ENCODE measurements at places on chromosomes 4 and X.

GRCh38 chr4:101977076-101977475 is 186.5 kb downstream of the BANK1 start:
- DNase-seq, result peak; percentile 97

GRCh38 chrX:13470685-13470977 is 98.8 kb upstream of the EGFL6 start:
- DNase-seq, result no peak

- DNase-seq, result no peak
Observed at GRCh38 chr4:29326816-29327215, 1393.4 kb upstream of the PCDH7 start.

DNA sequence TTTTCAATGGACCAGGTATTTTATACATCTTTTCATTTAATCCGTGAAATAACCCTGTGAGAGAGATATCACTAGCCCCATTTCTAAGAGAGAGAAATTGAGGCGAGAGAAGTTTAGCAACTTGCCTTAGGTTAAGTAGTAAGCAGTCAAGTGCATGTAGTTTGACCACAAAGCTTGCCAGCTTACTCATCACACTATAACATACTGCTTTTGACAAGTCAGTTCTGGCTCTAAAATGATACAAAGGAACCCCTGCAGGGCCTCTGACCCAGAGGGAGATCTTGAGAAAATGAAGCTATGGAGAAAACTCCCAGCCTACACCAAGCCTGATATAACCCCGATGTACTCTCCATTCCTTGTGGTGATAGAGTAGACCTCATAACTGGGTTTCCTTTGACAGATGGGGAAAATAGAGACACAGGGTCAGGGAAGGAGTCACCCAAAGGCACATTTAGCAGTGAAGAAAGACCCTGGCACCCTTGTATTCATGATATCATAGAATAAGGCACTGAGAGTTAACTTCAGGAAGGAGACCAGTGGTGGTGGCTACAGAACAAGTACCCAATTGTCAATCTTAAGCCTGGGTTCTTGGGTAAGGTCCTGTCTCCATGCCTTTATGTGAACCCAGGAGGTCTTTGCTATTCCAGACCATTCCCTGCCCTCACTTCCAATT is 60.2 kb upstream of the MSN start:
- no peak for DNase-seq

DNA sequence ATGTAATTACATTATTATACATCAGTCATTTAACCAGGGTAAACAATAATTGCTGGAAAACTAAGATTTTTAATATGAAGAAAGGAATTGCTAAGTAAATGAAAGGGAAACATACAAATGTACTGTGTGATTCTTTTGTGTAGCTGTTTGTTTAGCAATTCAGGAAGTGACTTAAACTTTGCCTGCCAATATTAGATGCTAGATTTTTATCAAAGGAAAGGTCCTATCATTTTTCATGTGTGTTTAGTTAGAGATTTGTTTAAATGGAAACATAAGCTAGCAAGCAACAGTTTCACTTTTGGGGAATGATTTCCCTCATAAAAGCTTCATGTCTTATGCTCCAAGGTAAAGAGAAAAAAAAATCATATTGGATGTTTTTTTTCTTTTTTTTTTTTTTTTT is 95.1 kb upstream of the LIMCH1 start:
- DNase-seq, result no peak

GRCh38 chr4:4248885-4249203 is 821 bp upstream of the TMEM128 start:
- DNase-seq, result no peak

GRCh38 chrX:14829643-14830042 is 43.2 kb downstream of the FANCB start:
- DNase-seq, result no peak

- DNase-seq, result peak; percentile 22
Observed at GRCh38 chr4:147057611-147058190, 112.0 kb upstream of the TTC29 start.

DNA sequence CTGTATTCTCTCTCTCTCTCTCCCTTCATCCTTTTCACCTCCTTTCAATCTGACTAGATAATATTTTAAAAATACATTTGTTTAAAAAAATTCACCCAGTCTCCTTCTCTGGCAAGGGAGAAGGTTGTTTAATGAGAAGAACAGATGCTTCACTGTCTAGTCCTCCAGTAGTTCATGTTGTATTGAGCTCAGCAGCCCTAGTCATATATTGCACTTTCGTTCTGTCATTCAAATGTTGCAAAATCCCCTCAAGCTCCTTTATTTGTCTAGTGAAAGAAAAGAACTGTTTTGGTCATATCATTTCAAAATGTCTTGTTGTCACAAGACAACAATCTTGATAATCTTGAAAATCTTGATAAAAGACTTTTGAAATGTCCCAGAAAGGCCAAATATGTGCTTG is 248.0 kb downstream of the GALNTL6 start:
- no peak for DNase-seq

GRCh38 chr4:8320386-8320750 is 50.8 kb downstream of the HTRA3 start:
- DNase-seq, result no peak

DNA sequence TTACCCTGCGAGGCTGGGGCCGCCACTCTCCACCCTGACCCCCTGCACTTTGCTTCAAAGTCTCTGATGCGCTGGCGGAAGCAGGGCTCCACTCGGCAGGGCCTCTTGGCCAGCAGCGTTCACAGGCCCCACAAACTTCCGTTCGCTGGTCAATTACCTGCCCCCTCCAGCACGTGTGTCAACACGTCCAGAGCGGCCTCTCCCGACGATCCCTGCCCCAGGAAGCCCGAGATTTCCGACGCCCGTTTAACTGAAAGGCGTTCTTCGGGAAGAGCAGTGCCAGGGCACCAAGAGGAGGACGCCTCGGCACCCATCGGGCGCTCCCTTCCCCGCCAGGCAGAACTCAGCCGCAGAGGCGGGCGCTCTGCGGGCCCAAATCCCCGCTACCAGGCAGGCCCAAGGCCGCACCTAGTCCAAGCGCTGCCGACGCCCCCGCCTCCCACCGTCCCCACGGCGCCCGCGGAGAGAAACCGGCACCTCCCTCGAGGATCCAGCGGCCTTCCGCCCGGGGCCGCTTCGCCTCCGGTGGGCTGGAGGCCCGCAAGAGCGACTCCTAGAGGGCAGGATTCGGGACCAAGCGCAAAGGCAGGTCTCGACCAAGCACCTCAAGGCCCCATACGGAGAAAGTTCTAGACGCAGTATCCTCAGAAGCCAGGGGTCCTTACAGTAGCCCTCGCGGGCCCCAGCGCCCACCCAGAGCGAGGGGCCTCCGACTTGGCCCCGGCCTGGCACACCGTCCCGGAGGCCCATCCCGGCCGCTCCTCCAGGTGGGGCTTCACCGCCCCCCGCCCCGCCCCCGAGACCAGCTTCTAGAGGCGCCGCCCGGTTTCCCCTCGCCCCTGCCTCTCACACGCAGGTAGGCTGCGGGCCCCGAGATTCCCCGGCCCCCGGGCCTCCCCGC is 586 bp downstream of the BCAP31 start:
- peak; percentile 14 for DNase-seq

DNA sequence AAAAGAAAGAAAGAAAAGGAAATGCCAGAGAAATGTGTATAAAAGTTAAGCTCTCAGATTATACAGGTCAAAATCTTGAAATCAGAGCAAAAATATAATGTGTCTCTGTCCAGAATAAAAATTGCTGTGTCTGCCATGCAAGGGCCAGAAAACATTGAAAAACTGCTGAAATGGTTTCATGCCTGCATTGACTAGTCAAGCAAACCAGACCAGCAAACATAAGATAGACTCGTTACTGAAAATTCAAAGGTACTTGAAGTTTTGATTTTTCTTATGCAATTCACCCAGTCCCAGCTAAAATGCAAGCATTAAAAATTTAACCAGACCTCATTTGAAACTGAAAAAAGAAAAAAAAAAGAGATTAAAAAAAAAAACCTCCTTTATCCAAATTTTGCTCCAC is 37.2 kb upstream of the NPFFR2 start:
- no peak for DNase-seq

DNA sequence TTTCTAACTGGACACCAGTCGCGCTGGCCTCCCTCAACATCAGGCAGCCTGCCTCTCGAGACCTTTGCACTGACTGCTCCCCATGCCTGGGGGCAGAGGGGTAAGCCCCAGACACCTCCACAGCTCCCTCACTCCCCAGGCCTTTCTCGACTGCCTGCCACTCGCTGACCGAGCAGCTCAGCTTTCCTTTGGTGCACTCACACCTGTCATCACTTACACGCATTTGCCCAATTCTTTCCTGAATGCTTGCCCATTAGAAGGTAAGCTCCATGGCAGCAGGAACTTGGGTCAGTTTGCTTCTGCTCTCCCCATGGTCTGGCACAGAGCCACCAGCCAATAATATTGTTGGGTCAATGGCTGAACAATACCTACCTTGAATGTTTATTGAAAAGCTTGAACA is 32.2 kb upstream of the PROM1 start:
- DNase-seq, result no peak

- DNase-seq, result no peak
Observed at GRCh38 chr4:61514991-61515390, 314.9 kb downstream of the ADGRL3 start.

GRCh38 chr4:88418411-88418810 is 38.5 kb upstream of the HERC5 start:
- no peak for DNase-seq

DNA sequence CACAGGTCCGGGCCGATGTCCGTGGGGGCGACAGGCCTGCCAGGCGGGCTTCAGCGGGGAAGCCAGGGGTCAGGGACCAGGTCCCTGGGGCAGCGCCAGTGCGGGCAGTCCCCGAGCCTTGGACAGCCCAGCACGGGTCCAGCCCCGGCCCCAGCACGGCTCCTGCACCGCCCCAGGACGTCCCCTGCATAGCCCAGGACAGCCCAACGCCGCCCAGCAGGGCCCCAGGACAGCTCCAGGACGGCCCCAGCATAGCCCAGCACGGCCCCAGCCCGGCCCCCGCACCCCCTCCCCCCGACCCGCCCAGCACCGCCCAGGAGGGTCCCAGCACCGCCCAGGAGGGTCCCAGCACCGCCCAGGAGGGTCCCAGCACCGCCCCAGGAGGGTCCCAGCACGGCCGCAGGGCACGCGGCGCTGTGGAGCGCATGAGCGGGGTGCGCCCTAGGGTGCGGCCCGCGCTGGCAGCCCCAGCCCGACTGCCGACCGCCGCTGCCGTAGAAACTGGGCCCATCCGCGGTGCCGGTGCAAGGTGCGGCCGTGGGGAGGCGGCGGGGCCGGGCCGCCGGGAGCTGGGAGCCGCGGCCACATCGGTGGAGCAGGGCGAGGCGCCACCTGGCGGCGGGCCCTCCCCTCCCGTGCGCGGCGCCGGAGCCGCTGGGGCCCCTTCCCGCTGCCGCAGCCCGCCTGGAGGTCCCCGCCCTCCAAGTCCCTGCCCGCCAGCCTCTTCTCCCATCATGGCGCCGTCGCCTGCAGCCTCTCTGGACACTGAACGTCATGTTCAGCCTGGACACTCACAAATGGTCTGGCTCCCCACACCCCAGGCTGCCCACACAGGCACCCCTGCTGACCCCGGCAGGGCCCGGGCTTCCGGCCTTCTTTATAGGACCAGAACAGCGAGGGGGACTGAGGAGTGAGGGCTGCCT is 106.8 kb upstream of the NKX1-1 start:
- DNase-seq, result no peak

- DNase-seq, result no peak
Observed at GRCh38 chrX:31232506-31232905, 160.7 kb upstream of the FTHL17 start.

DNA sequence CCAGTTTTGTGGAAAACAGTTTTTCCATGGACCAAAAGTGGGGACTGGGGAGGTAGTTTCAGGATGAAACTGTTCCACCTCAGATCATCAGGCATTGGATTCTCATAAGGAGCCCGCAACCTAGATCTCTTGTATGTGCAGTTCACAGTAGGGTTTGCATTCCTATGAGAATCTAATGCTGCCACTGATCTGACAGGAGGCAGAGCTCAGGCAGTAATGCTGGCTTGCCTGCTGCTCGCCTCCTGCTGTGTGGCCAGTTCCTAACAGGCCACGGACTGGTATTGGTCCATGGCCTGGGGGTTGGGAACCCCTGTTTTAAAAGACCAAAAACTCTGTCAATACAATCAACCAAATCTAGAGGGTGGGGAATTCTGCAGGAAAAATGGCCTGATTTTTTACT is 100.0 kb upstream of the EOLA2 start:
- DNase-seq, result no peak

DNA sequence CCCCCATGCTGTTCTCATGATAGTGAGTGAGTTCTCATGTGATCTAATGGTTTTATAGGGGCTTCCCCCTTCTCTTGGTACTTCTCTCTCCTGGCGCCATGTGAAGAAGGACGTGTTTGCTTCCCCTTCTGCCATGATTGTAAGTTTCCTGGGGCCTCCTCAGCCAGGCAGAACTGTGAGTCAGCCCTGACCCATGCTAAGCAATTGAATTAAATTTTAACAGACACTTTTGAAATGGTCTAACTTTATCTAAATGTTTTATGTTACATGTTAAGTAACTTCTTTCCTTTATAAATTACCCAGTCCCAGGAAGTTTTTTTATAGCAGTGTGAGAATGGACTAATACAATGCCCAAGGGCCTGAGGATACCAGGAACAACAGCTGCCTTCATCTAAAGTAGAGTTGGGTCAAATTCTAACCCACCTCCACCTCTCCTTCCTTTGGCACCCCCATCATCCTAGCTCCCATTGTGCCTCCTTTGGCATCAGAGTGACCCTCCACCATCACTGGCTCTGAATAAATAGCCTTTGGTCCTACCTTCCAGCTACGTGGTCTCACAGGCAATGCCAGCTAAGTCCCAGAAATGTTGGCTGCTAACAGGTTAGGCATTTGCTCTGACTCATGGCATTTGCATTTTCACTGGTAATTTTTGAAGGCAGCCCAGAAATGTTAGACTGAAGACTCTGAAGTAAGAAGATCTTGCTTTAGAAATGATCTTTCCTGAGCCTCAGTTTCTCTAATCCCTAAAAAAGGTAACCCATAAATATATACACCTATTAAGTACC is 182.1 kb downstream of the MOSPD2 start:
- DNase-seq, result no peak

DNA sequence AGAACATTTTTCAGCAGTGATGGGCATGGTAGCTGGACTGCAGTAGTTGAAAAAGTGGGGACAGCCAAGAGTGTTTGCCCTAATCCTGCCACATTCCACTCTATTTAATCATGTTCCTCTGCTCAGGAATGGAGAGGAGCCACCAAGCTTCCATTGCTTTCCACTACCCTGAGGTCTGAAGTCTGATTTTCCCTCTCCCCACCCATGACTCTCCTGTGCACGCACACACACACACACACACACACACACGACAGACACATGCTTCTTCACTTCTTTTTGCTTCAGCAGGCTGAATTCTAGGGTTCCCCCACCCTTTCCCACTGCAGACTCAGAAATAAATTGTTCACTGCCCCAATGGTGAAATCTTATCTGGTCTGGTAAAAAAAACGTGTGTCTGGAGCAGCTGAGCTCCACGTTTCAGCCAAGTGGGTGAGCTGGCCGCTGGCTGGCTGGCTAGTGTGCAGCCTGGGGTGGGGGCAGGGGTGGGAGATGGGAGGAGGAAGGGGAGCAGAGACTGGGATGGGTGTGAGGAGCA is 142.7 kb upstream of the NALF2 start:
- DNase-seq, result peak; percentile 59

GRCh38 chrX:153445106-153445855 is 575 bp downstream of the TREX2 start:
- no peak for DNase-seq

GRCh38 chr4:55397126-55397436 is 1.3 kb downstream of the TMEM165 start:
- peak; percentile 55 for DNase-seq

- DNase-seq, result no peak
Observed at GRCh38 chrX:8782595-8782994, 18.6 kb downstream of the FAM9A start.
